ENCODE measurements at places on chromosomes 3 and 15.

DNA sequence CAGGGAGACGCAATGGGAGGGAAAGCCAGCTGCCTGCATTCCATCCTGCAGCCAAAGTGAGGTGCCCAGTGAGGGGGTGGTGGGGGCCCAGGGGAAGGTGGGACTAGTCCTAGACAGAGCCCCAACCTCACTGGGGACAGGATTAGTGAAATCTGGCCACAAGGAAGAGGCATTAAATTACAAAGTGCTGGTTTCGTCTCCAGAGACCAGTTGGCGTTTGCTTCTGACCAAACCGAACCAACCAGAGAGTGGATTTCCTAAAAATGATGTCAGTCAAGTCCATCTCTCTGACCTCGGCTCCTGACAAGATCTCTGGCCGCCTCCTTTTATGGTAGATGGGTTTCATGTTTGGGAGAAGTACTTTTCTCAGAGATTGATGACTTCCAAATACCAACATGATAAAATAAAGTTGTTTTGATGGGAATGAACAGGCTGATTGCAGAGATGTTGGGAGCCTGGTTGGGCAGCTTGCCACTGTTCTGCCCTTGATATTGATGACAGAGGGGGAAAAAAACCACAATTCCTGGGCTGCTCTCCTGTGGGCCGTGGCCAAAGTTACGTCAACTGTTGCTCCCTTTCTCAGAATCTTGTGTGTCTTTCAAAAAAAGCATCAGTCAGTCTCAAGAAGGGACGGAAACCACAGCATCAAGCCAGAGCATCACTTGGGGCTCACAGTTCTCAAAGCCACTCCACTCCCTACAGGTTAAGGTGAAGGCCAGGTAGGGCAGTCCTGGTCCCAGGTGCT is 24.6 kb downstream of the ITGA11 start:
- DNase-seq, result no peak

DNA sequence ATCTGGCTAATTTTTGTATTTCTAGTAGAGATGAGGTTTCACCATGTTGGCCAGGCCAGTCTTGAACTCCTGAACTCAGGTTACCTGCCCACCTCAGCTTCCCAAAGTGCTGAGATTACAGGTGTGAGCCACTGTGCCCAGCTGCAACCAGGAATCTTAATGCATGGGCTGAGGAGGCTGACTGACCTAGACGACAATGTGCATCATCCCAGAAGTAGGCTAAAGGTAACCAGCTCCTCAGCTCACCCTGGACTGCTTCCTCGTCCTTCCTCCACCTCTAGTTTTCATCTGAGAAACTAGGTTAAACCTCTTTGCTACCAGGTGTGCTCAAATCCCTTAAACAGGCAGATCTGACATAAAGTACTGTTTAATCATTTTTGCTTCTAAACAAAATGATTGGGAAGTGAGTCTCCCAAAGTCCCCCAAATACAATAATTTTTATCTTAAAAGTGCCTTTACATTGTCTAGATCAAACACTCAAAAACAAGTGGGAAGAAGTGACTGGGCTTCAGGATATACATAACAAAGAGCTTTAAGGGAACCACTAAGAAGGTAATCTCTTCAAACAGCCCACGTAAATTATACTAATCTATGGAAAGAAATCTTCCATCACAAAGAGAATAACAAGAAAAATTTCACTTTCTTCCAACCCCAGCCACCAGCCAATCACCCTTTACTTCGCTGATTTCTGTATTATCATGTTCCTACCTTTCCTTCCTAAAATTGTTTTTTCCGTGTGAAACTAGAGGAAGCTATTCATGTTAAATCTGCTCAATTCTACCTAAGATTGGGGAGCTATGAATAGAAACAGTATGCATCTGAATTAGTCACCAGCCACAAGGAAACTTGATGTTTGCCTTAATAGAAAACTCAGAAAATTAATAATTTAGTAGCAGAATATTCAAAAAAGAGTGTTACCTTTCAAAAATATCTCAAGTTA is 34.7 kb downstream of the IGF2BP2 start:
- no peak for DNase-seq

DNA sequence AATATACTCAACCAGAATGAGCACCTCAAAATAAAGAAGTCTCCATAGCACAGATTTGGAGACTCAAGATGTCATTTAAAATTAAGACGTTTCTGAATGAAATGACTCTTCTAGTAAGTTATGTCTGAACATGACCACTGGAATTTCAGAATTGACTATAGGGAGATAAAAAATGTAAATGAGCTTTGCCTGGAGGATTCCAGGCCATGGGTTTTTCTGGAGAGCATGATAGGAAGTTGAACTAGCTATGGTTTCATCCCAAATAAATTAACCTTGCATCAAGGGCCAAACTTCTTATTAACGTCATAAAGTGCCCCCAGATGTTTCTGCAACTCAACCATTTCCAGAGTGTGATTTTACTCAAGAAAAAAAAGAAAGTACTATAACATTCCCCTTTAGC is 222.6 kb upstream of the NR2F2 start:
- no peak for DNase-seq

DNA sequence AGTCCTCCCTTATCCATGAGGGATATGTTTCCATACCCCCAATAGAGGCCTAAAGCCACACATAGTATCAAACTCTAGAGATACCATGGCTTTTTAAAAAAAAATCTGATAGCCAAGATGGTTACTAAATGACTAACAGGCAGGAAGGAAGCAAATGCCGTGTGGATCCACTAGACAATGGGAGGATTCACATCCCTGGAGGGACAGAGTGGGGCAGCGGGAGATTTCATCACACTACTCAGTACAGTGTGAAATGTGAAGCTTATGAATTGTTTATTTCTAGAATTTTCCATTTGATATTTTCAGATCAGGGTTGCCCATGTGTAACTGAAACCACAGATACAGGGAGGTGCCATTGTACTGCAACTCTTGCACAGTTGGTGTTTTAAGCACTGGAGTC is 826.6 kb downstream of the SQOR start:
- no peak for DNase-seq

- DNase-seq, result no peak
Observed at GRCh38 chr3:114764056-114764492, 383.0 kb downstream of the ZBTB20 start.

DNA sequence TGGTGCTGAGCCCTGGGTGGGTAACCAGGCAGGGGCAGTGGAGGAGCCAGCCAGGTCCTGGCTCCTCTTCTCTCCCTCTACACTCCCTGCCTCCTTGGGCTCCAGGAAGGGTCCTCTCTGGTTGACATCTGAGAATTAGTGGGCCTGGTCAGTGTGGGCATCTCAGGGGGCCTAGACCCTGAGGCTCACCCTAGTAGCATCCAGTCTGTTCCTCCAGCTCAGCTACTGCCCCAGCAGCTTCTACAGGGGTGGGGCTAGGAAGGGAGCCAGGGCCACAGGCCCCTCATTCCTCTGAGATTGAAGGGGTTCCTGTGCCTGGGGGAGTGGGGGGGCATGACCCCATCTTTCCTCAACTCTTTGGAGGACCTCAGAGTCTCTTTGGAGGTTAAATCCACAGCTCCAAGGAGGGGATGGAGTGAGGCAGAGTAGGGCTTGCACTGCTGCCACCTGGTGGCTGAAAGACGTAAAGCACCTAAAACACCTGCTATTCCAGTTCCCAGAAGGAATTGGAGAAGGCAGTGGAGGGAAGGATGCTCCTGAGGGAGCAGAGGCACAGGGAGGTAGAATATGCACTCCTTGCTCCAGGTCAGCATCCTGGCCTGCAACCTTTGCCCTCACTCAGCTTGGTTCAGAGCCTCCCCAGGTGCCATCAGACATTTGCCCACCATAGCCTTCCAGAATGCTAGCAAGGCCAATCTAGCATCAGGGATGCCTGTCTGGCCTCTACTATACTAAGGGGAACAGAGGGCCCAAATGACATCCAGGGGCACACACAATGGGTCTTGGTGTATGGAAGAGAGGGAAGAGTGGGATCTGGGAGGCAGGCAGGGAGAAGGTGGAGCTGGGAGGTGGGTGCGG is 25.1 kb downstream of the C3orf18 start:
- DNase-seq, result no peak

DNA sequence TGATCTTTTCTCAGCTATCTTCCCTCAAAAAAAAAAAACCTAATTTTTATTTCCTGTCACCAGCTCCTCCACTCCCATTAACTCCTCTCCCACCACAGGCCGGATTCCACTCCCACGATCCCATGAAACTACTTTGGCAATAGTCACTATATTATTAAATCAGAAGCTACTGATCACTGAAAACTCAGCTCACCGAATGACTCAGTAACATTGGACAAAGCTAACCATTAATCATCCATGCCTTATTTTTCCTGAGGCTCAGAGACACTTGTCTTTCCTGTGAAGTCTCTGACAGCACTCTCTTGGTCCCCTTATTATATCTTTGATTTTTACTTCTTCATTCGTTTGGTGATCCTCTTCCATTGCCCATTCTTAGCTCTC is 260.2 kb downstream of the CGGBP1 start:
- DNase-seq, result no peak

DNA sequence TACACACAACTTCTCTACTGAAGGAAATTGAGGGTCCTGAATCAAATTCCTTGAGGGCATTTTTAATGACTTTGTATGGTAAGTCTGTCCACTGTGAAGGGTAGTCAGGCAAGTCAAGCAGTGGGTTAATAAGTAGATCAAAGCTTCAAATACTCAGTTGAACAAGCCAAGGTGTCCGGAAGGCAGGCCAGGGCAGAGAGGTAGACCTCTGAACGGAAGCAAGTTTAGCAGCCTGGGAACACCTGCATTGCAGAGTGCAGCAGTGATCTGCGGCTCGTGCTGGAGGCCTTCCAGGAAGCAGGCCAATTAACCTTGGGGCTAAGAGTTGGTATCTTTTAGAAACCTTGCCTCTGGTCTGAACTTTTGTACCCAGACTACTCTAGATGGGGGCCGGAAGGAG is 143.8 kb downstream of the LRTM1 start:
- no peak for DNase-seq

GRCh38 chr15:59434481-59434880 is 3.5 kb upstream of the FAM81A start:
- no peak for DNase-seq

DNA sequence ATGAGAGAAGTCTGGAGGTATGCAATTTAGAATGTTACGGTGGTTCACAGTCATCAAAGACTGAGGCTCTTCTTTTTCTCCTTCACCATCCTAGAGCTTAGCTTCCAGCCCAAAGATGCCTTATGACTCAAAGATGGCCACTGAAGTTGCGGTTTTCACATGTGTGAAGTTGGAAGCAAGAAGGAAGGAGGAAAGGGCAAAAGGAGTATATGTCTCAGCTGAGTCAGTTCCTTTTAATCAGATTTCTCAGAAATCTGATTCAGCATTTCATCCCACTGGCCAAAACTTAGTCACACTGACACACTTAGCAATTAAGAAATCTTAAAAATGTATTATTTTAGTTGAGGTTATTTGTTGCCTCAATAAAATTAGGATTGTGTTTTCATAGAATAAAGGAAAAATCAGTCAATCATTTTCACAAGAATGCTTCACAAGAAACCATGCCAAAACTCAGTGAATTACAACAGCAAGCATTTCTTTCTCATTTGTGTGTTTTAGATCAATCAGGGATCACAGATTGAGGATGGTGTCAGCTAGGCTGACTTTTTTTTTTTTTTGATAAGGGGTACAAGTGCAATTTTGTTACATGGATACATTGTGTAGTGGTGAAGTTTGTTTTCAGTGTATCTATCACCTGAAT is 211.1 kb upstream of the GADL1 start:
- DNase-seq, result no peak

DNA sequence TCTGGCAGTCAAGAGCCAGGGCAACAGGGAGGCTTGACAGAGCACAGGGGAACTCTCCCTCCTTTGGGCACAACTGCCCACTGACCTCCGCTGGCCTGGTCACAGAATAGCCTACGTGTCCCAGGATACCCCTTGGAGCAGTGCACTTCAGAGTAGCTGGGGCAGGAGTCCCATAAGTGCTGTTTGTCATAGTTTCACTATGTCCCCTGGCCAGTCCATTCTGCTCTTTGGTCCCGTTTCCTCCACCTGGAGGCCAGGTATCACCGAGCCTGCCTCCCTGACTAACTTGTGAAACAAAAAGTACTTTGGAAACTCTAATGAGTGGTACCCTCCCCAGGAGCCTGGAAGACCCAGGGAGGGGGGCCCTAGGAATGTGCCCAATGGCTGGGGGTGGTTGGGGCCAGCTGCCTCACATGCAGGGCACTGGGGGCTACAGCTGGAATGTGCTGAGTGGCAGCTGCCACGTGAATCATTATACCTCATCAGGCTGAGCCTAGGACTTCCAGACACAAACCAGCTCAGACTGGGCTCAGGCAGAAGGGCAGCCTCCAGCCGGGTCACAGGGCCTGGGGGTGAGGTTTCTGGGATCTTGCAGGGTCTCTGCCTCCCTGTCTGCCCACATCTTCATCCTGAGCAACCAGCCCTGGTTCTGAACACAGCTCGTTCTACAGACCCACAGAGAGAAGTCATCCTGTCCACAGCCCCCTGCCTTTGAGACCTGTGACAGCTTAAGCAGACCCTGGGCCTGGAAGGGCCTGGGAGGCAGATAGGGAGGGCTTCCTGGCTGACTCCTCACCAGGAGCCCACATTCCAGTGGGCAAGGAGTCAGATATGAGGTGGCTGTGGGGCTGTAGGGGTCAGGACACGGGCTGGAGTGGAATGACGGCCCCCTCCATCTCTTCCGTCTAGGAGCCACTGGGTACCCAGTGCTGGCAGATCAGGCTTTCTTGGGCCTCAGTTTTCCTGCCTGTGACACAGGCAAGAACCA is 914 bp upstream of the PTH1R start:
- no peak for DNase-seq

- DNase-seq, result no peak
Observed at GRCh38 chr3:39255503-39256325, 24.1 kb downstream of the CX3CR1 start.

DNA sequence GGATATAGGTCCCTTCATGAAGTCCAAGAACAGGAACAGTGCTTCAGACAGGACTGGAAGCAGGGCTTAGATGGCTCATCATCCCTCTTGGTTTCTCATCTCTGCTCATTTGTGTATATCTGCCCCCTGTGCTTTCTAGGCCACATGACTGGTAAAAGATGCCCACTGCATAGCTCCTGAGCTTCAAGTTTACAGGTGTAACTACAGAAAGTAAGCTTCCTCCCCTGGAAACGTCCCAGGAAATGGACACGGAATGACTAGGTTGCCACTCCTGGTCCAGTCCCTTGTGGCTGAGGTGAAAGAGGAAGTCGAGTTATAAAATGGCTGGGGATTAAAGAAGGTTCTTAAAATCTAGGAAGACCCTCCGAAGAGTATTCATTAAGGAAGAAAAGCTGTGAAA is 32.5 kb downstream of the MYO5A start:
- no peak for DNase-seq
